ENCODE measurements at places on chromosomes 2 and 18.

DNA sequence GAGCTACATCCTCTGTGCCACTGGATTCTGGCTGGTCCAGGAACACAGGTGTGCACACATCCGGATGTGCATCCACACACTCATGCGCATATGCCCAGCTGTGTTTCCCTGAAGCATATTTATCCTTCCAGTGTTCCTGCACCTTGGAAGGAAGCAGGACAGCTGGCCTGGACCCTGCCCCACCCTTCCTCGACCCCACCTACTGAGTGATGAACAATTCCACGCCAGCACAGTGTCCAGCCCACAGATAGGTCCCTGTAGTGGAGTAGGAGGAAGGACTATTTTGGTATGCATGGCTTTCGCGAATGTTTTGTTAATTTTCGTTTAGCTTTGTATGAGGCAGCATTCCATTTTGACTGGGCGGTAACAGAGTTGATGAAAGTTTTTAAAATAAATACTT is 211.5 kb downstream of the AGAP1 start:
- DNase-seq: no peak

- no peak for DNase-seq
These were observed 17.0 kb downstream of the CHMP1B start for GRCh38 chr18:11868230-11868629.

DNA sequence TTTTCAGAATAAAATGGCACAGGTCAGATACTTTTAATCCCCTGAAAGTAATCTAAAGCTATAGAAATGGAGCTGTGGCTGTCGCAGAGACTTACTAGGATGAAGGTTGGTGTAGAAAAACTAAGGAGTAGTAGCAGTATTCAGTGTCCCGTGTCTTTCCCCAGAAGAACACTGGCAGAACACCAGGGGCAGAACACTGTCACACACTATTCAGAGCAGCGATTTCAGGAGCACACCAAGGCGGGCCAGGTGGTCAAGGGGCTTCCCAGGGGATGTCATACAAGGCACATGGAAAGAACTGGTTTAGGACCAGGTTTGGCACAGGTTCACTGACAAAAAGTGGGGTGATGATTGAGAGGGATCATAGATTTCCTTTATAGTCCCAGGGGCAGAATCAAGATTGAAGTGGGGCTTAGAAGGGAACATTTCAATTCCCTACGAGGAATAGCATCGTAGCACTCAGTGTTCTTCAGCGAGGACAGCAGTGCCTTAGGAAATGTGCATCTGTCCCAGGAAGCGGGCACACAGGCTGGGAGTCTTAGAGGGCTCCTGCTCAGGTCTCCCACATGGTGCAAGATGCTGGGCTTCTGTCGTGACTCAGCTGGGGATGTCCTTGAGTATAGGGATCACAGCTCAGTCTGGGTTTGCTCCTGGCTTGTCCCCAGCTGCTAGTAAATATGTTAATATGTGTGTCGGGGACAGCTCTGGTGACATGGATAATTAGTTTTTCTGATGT is 22.6 kb downstream of the BCL2L11 start:
- no peak for DNase-seq

DNA sequence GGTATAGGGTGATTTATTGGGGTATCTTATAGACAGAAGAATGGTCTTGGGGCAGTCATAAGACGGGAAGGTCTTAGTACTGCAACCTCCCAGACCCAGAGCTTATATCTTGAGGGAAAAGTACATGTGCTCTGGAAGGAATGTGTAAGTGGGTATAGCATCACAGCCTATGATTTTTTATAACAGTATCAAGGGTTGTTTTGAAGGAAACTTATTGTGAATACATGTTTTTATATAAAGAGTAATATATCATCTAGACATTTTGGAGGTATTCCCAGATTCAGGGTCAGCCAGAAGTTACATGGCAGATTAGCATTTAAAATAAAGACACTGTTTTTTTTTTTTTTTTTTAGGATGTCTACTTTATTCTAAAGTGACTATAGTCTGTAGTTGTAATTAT is 47.6 kb upstream of the STON1 start:
- peak; percentile 76 for DNase-seq

DNA sequence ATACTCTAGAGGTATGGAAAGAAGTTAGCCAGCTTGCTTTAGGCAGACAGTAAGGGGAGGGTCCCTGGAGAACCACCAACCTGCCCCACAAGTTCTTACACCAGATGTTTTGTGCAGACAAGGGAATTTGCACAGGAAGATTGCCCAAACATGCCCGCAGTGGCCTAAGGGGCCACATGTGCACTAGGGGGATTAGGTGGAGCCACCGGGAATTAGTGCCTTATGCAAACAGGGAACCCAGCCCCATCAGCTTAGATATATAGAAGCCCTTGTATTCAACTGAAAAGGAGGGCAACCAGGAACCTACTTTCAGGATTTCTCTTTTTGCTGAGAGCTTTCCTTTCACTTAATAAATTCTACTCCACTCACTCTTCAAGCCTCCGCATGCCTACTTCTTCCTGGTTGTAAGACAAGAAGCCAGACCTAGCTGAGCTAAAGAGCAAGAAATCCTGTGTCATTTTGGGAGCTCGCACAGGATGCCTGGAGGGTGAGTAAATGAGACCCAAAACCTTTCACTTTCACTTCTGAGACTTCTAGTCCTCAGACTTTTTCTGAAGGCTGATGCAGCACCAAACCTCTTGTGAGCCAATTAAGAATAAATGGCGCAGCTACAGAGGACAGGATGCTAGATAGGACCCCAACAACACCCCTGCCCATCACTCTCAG is 146.3 kb downstream of the GCA start:
- no peak for DNase-seq

GRCh38 chr2:182445391-182445965 is 18.6 kb upstream of the PDE1A start:
- no peak for DNase-seq

DNA sequence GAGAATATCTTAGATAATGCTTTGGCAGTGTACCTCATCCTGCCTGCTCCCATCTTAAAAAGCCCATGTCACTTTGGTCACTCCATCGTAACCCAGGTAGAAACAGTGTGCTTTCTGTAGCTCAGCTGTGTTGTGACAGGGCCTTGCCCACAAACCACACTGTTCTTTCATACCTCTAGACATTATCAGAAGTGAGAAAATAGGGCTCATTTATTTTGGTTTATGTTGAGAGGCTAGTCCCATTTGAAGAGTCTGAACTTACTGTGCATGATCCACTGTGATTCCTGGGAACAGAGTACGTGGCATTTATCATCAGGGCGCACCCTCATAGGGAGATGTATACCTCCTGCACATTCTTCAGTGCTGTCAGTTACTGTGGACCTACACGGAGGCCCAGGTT is 69.7 kb downstream of the FEZ2 start:
- no peak for DNase-seq

GRCh38 chr2:214856137-214856536 is 46.7 kb upstream of the BARD1 start:
- DNase-seq: no peak

- DNase-seq: no peak
These were observed 276.4 kb downstream of the TGIF1 start for GRCh38 chr18:3726238-3726951.

DNA sequence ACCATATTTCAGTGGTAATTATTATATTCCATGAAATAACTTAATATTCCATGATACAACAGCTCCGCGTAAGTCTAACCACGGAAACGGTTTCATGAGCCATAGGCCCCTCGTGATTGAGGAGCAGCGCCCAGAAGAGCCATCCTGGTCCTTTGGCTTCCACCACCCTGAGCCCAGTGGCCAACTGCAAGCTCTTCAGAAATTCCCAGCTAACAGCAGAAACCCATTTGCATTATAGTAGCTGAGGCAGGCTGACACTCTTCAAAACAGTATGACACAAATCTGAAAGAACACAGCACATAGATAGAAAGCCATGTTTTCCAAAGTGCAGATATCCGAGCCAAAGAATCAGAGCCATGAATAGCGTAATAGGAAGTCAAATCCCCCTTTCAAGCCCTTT is 120.9 kb upstream of the NFATC1 start:
- no peak for DNase-seq

DNA sequence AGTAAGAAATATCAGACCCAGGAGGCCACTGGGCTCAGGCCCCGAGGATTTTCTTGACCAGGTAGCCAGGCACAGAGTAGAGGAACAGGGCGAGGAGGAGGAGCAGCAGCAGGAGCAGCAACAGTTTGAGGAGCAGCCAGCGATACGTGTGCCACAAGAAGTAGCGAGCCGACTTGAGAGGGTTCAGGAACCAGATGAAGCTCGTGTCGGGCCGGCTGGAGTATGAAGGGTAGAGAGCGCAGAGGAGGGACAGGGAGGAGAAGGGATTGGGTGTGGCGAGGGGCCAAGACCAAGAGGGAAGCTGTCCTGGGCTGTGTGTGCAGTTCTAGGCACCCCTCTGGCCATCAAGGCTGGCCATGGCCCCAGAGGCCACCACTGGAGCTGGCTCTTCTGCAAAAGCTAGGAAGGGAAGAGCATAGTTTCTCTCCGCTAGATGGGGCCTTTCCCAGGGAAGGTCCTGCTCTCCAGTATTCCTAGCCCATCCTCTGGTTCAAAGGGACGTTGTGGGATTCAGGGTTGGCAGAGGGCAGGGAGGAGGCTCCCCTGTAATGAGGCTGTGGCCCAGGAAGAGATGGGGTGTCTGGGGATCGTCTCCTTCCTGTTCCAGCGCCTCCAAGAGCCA is 17.8 kb downstream of the OTOF start:
- DNase-seq: no peak

Data from NCI-H446 (cell line).